ENCODE measurements at places on chromosomes 2 and 18.
A peak's percentile ranks its signal among the peaks of the same experiment; 100 is the strongest.

GRCh38 chr18:37514953-37515352 lies 50.6 kb downstream of the CELF4 start:
- H3K4me3 ChIP-seq = no peak overlapping the region
- H3K27ac ChIP-seq = no peak overlapping the region
- no peaks in the 10 kb centered on the region for H3K36me3 ChIP-seq
- no peak for DNase-seq

DNA sequence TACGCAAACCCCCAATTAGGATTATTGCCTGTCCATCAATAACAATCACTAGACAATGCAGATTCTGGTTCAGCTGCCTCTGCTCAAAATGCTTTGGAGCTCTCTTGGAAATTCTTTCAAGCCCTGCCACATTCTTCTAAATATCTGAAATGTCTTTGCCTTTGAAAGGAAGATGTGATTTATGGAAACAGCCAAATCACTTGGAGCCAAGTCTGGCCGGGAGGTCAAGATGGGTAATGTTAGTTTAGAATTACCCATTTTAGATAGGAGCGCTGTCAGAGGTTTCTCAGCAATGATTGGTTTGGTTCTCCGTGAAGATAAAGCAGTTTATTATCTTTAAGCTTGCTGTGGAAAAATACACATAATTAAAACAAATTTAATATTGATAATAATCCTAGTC lies 306.7 kb downstream of the SETBP1 start:
- peaks cover 5% of the 10 kb centered on the region for H3K36me3 ChIP-seq
- H3K27me3 ChIP-seq = no peaks in the 10 kb centered on the region
- H3K27ac ChIP-seq = no peak overlapping the region

DNA sequence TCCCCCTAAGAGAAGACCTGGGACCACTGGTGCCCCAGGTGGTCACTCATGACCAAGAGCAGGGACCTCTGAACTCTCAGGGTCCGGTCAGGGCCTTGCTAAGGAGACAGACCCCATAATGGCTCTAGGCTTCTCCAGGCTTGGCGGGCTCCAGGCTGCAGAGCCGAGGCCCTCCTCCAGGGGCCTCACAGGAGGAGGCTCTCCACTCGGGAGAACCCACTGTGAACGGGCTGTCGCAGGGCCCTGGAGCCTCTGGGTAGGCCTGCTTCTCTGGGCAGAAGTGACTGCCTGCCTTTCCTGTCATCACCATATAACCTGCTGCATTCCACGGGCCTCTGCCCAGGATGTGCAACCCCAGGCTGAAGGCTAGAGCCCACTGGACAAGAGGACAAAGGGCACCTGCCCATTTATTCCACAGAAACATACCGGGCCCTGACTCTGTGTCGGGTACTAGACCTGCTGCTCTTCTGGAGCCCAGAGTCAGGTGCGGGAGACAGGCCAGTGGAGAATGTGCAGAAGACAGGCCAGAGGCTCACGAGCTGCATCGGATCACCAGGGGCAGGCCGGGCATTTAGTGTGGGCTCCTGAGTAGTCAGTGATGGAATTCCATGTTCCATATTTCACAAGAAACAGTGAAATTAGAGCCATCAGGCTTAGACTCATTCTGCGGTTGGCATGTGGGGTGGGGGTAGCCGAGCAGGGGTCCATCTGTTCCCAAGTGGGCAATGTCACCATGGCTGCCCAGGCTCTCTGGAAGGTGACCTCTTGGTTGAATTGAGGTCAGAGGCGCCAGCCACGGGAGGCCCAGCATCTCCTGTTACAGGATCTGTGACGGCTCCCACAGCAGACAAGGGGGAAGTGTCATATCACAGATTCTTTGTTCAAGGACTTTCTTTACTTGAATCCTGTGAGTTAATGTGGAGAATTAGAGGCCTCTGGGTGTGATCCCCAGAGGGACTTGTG lies 220.8 kb downstream of the SH3RF3 start:
- H3K27me3 ChIP-seq = peaks cover 9% of the 10 kb centered on the region
- peaks cover 1% of the 10 kb centered on the region for H3K4me1 ChIP-seq
- no peak for DNase-seq
- H3K36me3 ChIP-seq = no peaks in the 10 kb centered on the region

GRCh38 chr2:110860630-110861029 lies 128.3 kb downstream of the ACOXL start:
- H3K27me3 ChIP-seq = peaks cover 3% of the 10 kb centered on the region
- peak overlapping the region; percentile 29 for H3K27ac ChIP-seq
- no peak overlapping the region for H3K4me3 ChIP-seq
- DNase-seq = no peak
- no peaks in the 10 kb centered on the region for H3K36me3 ChIP-seq
- H3K4me1 ChIP-seq = peaks cover 24% of the 10 kb centered on the region

- peaks cover 23% of the 10 kb centered on the region for H3K4me1 ChIP-seq
- DNase-seq = no peak
- H3K27me3 ChIP-seq = no peaks in the 10 kb centered on the region
- H3K36me3 ChIP-seq = peaks cover 1% of the 10 kb centered on the region
- H3K27ac ChIP-seq = peak overlapping the region; percentile 85
- peak overlapping the region; percentile 64 for H3K4me3 ChIP-seq
These were observed 37.8 kb upstream of the IKZF2 start for GRCh38 chr2:213189001-213189899.

DNA sequence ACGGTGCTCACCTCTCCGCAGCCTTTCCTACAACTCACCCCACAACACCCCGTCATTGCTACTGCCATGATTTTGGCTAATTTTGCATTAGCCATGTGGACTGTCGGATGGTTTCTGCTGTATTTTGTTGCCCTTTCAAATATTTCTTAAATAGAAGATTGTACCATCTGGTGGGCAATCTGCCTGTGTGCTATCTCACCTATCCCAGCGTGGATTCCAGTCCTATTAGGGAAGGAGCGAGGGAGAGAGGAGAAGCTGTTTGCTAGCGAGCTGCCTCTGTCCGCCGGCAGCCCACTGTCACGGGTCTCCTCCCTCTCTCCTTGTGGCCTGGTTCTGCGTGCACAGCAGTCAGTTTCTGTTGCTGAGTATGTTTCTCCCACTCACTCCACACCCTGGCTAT lies 336.2 kb downstream of the TXNL1 start:
- no peaks in the 10 kb centered on the region for H3K36me3 ChIP-seq
- no peak for DNase-seq
- no peaks in the 10 kb centered on the region for H3K27me3 ChIP-seq
- no peaks in the 10 kb centered on the region for H3K4me1 ChIP-seq
- no peak overlapping the region for H3K27ac ChIP-seq

All from progenitor cell of endocrine pancreas (in vitro differentiated cells).